ENCODE measurements at places on chromosomes 2 and 18.

DNA sequence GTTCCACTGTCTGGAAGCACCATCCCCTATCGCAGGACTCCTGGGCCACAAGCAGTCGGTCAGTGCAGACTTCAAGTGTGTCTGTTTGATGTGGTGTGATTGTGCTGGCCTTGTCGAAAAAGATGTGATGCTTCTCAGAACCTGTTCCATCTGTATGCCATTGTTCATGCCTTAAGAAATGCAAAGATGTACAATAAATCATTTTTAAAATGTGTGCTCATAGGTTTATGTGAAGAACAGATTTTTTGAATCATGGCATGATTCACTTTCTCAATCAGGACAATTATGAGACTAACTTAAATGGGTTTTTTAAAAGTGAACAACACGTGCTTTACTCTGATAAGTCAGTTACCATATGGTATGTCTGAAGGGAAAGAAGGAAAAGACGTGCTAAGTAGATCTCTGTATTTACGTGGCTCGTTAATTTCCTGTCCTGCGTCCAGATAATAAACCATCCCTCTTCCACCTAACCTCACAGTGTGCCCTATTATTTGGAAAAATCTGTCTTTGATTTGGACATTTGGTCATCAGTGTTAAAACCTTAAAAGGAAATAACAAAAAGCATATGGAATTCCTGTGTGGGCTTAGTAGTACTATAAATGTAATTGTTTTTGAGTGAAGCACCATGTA, 54.9 kb downstream of the PRKRA start:
- DNase-seq = no peak

- DNase-seq = no peak
Measured at GRCh38 chr2:69013840-69014821, 1.2 kb downstream of the ANTXR1 start.

DNA sequence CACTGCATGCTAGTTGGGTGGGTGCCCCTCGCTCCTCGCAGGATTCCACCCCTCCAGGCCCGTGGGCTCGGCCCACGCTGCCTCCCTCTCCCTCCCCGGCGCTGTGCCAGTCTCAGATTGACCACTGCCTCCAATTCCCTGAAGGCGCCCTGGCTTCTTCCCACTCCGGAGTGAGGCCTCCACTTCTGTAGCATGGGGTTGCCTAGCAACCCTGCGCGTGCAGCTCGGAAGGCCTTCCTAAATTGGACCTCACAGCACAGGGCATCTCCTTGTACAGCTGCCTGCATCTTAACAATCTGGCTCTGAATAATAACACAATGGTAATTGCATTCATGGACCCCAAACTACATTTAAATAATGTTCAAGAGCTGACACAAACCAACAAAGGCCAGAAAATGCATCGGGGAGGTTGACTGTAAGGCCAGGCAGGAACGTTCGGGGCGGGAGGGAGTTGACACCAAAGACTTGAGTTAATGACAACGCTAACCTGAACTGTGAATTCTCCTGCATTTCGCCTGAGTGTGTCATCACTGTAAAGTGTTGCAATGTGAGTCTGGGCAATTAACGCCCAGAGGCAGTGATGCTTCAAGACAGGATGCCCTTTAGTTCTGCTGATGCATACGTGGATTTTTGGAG, 222.9 kb downstream of the ZBTB7C start:
- no peak for DNase-seq

GRCh38 chr2:100228415-100228814, 86.0 kb upstream of the AFF3 start:
- no peak for DNase-seq

DNA sequence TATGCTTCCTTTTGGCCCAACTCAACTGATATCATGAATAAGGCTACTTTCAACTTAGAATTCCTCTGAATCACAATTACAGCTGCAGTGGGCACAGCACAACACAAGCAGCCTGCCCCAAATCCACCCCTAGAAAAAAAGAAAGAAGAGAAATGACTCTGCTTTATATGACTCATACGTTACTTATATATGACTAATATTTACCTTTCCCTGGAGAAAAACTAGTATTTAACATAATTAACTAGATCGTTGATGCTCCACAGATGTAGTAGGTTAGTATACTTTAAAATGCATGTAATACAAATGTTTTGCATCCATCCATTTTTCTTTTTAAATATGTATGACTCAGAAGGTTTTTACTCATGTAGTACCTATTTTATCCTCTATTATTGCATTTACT, 133.3 kb upstream of the UNC80 start:
- peak; percentile 71 for DNase-seq

All from RCC 7860 (cell line).